Fibroblast of skin of right quadriceps (primary cell): ENCODE measurements at places on chromosomes 1 and 21.

- peak; percentile 80 for DNase-seq
Measured at GRCh38 chr1:202599669-202600431, 110.4 kb downstream of the SYT2 start.

GRCh38 chr1:247998811-247999210 lies 14.6 kb upstream of the OR2L5 start:
- no peak for DNase-seq

DNA sequence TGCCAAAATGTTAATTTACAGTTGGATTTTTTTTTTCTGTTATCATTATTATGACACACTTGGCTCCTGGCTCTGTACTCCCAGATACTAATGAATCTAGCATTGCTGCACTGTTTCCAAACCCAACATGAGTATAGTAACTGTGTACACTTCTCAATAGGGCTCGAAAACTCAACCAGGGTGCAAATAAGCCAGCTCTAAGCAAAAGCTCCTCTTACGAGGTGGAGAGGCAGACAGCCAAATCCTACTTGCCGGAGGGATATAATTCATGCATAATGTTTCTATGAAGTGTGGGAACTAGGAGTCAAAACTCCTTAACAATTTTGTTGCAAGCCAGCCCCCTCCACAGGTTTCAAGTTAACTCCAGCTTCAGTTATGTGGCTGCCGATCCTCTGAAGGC lies 510.4 kb upstream of the ZP4 start:
- peak; percentile 4 for DNase-seq

- DNase-seq: peak; percentile 27
Measured at GRCh38 chr21:31576428-31576827, 83.1 kb upstream of the SOD1 start.

GRCh38 chr1:226132728-226133503 lies 53.6 kb downstream of the ACBD3 start:
- no peak for DNase-seq

- DNase-seq: no peak
Measured at GRCh38 chr1:9250411-9251381, 16.1 kb downstream of the H6PD start.

DNA sequence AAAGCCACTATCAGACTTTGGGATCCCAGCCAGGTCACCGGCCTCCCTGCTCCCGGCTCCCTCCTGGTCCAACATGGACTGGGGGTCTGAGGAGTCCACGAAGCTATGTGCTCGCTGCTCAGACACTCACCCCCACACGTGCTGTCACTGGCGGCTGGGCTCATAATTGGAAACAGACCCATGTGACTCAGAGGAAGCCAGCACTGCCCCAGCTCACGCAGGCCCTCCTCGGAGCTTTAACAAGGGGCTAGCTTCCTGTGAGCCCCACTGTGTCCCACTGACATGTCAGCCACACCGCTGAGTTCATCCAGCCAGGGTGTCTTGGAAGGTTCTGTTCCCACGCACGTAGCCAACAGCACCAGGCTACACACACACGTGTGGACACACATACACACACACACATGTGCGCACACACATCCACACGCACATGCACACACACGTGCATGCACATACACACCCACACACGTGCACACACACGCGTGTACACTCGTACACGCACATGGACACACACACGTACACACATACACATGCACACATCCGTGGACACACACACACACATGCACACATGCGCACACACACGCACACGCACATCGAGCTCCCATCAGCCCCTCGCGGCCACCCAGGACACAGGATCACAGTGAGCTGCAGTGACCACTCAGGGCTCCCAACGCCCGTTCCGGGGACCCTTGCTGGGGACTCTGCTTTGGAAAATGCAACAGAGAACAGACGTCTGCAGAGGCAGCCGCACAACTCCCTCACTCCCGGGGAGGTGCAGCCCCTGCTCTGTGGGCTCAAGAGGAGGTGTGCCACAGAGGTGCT lies 18.4 kb upstream of the COL6A2 start:
- DNase-seq: peak; percentile 97

GRCh38 chr1:156480411-156481192 lies 20.0 kb downstream of the MEF2D start:
- DNase-seq: peak; percentile 53

- no peak for DNase-seq
Measured at GRCh38 chr1:244583358-244583982, 69.5 kb upstream of the DESI2 start.

- no peak for DNase-seq
Measured at GRCh38 chr1:230109895-230110667, 43.0 kb downstream of the GALNT2 start.

DNA sequence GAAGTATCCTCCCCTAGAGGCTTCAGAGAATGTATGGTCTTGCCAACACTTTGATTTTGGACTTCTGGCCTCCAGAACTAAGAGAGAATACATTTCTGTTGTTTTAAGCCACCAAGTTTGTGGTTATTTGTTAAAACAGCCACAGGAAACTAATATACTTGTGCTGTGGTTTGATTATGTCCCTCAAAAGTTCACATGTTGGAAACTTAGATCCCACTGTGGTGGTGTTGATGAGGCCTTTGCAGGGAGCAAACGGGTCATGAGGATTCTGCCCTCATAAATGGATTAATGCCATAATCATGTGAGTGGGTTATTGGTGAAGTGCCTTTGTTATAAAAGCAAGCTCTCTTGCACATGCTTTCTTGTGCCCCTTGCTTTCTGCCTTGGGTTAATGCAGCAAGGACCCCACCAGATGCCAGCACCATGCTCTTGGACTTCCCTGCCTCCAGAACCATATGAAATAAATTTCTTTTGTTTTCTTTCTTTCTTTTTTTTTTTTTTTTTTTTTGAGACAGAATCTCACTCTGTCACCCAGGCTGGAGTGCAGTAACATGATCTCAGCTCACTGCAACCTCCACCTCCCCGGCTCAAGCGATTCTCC lies 157.3 kb downstream of the CLIC6 start:
- no peak for DNase-seq

GRCh38 chr21:43287795-43288755 lies 119.3 kb downstream of the CRYAA start:
- DNase-seq: no peak

DNA sequence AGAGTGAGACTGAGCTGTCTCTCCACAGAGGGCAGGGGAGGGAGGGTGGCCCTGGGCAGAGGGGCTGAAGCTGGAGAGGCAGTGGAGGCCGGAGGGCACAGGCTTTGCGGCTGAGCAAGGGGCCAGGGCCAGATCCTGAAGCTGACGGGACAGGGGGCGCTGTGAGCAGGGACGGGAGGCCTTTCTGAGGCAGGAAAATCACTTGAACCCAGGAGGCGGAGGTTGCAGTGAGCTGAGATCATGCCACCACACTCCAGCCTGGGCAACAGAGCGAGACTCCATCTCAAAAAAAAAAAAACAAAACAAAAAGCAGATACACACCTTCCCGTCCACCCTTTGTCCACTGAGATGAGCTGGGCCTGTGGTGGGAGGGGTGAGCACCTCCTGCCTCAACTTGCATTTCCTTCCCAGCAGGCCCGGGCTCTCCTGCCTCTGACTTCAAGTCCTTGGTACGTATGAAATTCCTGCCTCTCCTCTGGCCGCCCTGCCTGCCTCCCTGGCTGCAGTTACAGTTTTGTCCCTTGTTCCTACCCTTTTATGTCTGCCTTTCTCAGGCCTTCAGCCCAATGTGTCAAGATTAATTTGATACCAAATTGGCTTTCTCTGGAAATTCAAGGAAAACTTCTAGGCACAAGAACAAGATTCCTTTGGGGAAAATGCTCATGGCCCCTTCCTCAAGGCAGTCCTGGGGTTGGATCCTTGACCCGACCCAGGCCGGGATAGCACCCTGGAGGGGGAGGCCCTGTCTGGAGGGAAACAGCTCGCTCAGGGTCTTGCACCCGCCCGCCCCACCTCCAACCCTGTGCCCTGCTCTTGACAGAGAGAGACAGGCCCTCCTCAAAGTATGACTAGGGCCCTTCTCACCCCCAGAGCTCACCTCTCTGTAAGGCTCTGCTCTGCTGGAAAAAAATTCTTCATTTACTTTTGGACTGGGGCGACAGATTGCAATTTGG lies 11.2 kb upstream of the ADAMTSL4 start:
- peak; percentile 83 for DNase-seq

DNA sequence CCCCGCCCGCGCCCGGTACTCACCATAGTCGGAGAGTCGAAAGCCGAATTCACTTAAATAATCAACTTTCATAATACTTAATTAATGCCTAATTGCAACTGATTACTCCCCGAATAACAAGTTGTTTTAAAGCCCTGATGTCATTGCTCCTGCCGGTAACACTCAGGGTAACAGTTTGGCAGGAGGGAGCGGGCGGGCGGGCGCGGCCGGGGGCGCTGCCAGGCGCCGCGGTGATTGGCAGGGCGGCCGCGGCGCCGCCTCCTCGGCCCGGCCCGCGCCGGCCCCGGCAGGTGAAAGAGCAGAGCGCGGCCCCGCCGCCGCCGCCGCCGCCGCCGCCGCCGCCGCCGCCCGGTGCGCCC lies 102.2 kb downstream of the CASZ1 start:
- no peak for DNase-seq

DNA sequence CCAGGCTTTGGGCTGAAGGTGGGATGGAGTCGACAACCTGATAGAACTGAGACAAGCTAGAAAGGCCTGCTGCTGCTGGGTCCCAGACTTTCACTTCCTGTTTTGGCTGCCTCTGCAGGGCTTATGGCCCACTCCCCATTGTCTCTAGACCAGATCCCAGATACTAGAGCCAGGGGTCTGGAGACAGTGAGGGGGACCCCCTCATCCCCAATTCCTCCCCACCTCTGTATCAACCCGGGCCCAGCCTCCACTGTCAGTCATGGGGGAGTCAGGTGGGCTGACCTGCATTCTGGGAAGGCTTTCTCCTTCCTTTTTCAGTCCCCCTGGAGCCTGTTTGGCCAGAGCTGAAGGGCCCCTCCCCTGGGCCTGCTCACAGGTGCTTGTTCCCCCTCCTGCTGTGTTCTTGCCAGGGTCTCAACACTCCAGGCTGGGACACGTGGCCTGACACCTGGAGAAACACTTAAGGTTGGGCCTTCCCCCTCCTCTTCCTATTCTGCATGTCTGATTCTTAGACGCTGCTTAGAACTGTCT lies 18.0 kb upstream of the ETV3L start:
- DNase-seq: no peak

DNA sequence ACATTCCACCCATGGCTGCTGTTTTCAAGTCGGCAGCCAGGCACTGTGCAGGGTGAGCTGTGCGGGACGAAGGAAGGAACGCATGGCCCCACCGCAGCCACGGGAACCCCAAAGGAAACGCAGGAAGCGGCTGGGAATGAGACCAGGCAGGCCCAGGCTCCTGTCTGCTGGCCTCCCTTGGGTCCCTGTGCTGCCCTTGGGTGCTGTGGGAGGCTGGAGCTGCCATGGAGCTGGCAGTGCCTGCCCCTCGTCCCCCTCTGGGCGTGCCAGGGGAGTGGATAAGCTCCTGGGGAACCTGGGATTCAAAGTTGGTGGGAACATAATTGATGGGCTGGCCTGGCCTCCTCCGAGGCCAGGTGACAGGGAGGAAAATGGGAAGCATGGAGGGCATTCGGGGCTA lies 5.3 kb upstream of the KRTAP10-4 start:
- no peak for DNase-seq
